ENCODE measurements at places on chromosomes 13 and 19.

GRCh38 chr19:48443731-48444128, 2.1 kb upstream of the GRWD1 start:
- no peak for DNase-seq

DNA sequence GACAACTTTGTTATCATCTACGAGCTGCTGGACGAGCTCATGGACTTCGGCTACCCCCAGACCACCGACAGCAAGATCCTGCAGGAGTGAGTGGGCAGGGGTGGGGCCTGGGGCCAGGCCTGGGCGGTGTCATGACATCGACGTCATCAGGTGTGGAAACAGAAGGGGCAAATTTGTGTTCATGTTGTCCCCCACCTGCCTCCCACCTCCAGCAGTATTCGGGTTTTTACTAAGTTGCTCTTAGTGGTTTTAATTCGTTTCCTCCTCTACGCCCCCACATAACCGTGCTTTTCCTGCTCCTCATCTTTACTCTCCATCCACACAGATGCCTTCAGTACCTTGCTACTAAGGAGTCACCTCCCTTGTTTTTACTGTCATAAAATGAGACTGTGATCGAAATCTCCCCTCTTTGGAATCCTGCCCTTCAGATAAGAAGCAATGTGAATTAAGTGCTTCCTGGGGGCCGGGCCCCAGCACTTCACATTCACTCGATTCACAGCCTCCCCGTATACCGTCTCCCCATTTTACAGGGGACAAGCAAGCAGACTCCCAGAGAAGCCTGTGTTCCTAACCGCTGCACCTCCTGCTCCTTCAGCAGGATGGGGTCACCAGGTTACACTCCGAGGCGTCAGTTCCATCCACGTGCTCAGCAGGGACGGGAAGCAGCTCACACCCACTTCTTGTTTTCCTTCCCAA, 10.5 kb downstream of the AP1M1 start:
- DNase-seq, result no peak

GRCh38 chr19:31290931-31291590, 58.2 kb downstream of the TSHZ3 start:
- DNase-seq, result no peak

DNA sequence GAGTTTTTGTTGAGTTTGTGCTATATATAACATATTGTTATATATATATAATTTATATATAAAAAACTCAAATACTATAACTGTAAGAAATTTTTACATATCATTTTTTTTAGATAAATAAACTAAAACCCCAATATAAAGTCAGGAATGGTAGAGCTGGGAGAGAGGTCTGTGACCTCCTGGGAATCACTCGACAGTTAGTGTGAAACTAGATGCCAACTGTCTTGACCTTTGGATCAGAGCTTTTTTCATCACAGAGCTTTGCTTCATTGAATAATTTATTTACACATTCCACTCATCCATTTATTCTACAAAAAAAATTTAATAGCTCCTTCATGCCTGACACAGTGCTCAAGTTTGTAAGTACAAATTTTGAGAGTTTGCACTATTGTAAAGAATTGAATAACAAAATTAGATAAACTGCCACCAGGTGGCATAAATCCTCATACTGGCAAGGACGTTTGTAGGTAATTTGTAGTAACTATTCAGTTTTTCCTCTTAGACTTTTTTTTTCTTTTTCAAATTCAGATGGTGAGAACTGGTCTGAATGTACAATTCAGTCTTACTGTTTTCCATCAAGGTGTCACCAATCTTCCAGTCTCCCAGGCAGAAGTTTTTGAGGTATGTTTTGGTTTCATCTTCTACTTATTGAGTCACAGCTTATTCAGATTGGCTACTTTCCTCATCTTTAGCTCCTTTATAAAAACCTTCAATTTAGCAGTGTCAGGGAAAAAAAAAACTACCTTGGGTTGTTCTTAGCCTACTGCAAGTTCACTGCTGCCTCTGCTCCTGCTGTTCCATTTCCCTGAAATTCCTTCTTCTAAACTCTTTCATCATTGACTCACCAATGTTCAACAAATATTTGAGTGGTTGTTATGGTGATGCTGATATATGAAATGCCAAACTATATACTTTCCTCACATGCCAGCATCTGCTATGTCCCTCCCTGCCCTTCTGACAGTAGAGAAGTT, 28.7 kb downstream of the LACC1 start:
- DNase-seq, result peak; percentile 6

GRCh38 chr13:39306639-39307589, 268.7 kb downstream of the NHLRC3 start:
- no peak for DNase-seq

- no peak for DNase-seq
Measured at GRCh38 chr13:110304256-110304655, 2.7 kb downstream of the COL4A1 start.

- no peak for DNase-seq
Measured at GRCh38 chr19:4800591-4801081, 9.1 kb downstream of the FEM1A start.

GRCh38 chr13:108834193-108834592, 204.8 kb downstream of the MYO16 start:
- no peak for DNase-seq

- DNase-seq, result no peak
Measured at GRCh38 chr19:35545855-35546381, 492 bp downstream of the TMEM147 start.

DNA sequence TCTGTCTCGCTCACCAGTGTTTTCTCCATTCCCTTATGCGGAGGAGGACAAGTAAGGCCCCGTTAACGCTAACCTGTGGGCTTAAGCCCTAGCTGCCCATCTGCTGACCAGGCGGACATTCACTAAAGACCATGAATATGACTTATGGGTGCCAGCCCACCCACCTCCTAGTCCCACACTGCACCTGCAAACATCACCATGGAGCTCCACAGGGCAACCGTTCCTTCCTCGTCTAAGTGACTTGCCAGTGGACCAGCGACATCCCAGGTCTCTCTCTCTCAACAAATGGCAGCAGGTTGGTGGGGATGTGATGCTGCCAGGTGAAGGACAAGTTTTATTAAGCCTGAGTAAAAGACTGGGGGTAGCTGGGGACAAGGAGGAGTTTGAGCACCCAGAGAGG, 55.2 kb downstream of the CCDC70 start:
- no peak for DNase-seq

DNA sequence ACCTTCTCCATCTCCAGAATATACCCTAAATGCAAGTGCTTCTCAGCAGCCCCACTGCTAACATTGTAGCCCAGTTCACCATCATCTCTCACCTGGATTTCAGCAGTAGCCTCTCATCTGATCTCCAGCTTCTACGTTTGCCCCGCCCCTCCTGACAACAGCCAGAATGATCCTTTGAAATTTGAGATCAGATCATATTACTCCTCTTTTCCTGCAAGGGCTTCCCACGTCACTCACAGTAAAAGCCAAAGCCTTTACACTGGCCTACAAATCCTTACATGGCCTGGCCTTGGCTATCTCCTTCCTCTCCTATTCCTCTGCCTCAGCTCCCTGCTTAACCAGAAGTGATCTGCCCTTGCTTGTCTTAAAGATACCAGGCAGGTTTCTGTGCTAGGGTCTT, 94.3 kb upstream of the NBEA start:
- no peak for DNase-seq

- DNase-seq, result no peak
Measured at GRCh38 chr13:20404488-20405222, 121.0 kb downstream of the CRYL1 start.

DNA sequence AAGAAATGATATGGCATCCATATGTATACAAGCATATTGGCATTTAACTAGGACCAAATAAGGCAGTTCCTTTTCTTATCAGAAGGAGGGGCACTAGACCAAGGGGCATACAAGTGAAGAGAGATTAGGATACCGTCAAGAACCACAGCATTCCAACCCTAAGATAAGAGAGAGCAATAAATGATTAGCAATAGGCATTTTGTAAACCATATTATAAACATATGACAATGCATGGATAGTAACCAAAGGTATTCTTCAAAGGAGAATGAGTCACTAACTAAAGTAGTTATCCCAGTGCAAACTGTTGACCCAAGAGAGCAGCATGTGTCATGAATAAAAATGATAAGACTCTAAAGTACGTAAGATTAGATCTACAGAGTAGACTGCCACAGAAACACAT, 500.9 kb upstream of the HTR2A start:
- DNase-seq, result no peak

DNA sequence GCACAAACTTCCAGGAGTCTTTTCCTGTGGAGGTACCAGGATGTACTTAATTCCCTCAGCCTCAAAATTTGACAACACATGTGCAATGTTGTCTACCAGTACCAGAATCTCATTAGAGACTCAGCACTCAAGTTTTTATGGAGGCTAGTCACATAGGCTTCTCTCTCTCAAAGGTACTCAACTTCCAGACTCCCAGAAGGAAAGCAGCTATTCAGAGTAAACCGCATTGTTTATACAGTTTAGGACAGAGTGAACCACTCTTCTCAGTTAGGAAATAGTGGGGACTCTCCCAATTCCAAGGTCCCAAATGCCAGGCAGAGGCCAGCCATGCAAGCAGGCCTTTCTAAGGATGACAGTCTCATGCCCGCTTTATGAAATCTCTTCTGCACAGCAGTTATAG, 8.5 kb upstream of the C1QTNF9B start:
- DNase-seq, result no peak

DNA sequence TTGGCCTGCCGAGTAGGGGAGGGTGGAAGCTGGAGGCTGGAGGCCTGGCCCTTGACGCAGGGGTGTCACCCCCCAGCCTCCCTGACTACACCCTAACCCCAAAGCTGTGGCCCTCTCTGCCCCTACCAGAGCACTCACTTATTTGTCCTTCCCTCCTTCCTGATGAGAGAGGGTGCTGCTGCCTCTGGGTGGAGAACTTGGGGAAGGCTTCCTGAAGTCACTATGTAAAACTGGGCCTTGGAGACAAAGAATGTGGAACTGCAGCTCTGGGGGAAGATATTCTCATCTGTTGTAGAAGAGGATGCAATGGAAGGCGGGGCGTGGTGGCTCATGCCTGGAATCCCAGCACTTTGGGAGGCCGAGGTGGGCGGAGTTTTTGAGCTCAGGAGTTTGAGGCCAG, 485.2 kb downstream of the ZNF536 start:
- DNase-seq, result no peak

- DNase-seq, result no peak
Measured at GRCh38 chr13:114067381-114067885, 65.0 kb downstream of the RASA3 start.

- no peak for DNase-seq
Measured at GRCh38 chr13:46728777-46729176, 68.2 kb downstream of the ESD start.

- peak; percentile 82 for DNase-seq
Measured at GRCh38 chr19:12801466-12802266, at the start of the genes PRDX2 and THSD8. Gene PRDX2, minus strand, starts transcription at chr19:12801800. Its CDS starts 539 bp downstream, at chr19:12801261. Gene THSD8, plus strand, starts transcription at chr19:12802069. Its CDS starts 3 bp downstream, at chr19:12802072.

DNA sequence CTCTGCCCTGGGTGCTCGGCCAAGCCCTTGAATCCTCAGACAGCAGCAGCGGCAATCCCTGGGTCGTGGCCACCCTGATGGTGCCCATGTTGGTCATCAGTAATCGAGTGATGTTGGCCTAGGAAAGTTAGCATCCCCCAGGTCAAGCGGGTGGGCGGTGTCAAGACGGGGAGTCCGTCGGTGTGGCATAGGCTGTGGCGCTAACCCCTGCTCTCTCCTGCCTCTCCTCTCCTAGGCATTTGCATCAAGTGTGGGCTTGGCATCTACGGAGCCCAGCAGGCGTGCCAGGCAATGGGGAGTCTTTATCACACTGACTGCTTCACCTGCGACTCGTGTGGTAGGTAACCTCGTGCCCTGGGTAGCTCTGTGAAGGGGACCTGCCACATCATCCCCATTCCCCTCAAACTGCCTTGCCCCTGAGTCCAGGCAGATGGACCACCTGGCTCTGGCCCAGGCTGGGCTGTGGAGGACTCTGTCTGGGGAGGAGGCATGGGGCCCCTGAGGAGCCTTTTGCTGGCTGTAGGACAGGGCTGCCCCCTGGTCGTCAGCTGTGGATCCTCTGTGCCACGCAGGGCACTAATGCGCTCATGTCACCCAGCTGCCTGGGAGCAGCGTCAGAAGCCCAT, 8.7 kb downstream of the WTIP start:
- no peak for DNase-seq

GRCh38 chr19:2534423-2535013, 58.6 kb downstream of the GADD45B start:
- no peak for DNase-seq

- no peak for DNase-seq
Measured at GRCh38 chr19:55656988-55657747, 2.3 kb downstream of the U2AF2 start.

- DNase-seq, result no peak
Measured at GRCh38 chr13:41837629-41838028, 123.3 kb downstream of the VWA8 start.

DNA sequence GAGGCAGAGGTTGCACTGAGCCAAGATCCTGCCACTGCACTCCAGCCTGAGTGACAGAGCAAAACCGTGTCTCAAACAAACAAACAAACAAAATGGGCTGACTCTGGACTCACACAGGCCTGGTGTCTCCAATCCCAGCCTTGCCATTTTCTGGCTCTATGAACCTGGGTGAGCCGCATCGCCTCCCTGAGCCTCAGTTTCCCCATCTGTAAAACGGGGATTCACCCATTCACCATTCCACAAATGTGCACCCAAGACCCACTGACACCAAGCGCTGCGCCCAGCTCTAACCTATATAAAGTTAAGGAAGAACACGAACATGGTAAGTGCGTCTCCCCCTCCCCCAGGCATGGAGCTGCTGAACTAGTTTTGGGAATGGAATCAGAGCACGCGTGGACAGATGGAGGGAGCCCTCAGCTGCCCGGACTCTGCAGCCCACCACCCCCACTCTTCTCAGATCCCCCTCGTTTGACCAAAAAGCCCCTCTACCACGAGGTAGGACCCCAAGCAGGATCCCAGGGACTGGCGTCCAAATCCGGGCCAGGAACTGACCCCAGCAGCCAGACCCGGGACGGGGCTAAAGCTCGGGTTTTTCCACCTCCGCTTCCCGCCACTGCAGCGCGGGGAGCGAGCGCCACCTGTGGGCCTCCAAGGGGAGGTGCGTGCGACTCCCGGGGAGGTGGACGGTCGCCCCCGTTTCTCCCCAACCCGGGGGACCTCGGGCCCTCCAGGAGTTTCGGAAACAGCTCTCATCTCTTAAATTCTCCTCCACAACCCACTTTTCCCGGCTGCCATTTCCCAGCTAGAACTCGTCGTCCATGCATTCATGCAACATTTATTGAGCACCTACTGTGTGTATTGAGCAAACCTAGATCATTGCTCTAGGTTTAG, 33.0 kb upstream of the ADGRE5 start:
- peak; percentile 6 for DNase-seq

DNA sequence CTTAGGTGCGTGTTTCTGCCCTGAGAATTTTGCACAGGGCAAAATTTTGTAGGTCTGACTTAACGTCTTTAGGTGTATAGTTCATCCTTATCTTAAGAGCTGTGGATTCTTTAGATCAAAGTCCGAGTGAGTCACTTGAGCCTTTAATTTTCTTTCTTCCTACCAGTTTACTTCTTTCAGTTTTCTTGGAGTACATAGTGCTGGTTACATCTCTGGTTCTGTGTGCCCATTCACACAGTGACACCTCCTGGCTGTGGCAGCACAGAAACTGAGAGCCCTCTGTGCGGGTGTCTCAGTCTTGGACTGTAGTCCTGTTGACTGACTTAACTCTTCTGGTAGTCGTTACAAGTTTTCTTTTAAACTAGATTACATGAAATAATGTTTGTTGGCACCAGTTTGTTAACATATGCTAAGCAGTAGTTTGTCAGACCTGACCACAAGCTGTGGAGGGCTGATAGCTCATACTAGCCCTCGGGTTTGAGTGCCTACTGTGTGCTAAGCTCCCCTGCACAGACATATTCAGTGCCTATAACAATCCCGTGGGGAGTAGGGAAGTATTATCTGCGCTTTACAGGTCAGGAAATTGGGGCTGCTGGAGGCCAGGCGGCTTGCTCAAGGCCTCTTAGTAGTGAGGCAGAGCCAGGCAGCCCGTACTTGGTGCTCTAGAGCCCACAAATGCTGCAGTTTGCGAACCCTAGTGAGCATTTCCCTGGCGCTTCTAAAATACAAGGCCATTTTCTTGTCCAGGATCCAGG, 1.6 kb downstream of the GATAD2A start:
- DNase-seq, result no peak

All from NCI-H1092 (cell line).